ENCODE measurements at places on chromosomes 3 and 15. TPM values are rescaled to one million over a fixed set of nuclear protein-coding genes. Genes with fewer than 3 reads are reported as not detected.

Gene GNAT1
- not detected for total RNA-seq

Gene FAM107A
- not detected for total RNA-seq

Gene CTXN2
- total RNA-seq, result not detected

Gene NR2F2
- total RNA-seq, result not detected

Gene PROS1
- 0.84 TPM for total RNA-seq

Gene SPESP1
- 0.66 TPM for total RNA-seq

Gene TTLL13
- total RNA-seq, result 1.1 TPM

Gene NLGN1
- total RNA-seq, result not detected

Gene TNFSF10
- 256 TPM for total RNA-seq

Gene WDR93
- not detected for total RNA-seq

Gene ANKRD34C
- total RNA-seq, result not detected

Gene EAF2
- 19.9 TPM for total RNA-seq

Gene USP50
- not detected for total RNA-seq

Gene AADACL2
- not detected for total RNA-seq

Gene CLDN1
- not detected for total RNA-seq

Gene P2RY13
- not detected for total RNA-seq

Gene MOBP
- not detected for total RNA-seq

Gene GABRG3
- total RNA-seq, result not detected

Gene TRIM71
- not detected for total RNA-seq

Gene OR5H1
- not detected for total RNA-seq

Gene PEX11A
- total RNA-seq, result 2.2 TPM

Gene CAMKV
- not detected for total RNA-seq

Gene SLC9C1
- total RNA-seq, result not detected

Gene ANKDD1A
- 24.4 TPM for total RNA-seq

Gene PARP15
- 40.6 TPM for total RNA-seq

Gene GOLGA6L4
- 3.6 TPM for total RNA-seq

Gene GASK1A
- total RNA-seq, result not detected

Gene LDHAL6B
- total RNA-seq, result not detected

Gene MNS1
- total RNA-seq, result 0.94 TPM

Gene SNX33
- 3.5 TPM for total RNA-seq

Gene IQCH
- total RNA-seq, result 1.9 TPM

Gene MYLK
- 0.50 TPM for total RNA-seq

Gene PTH1R
- total RNA-seq, result not detected

Gene ASB14
- not detected for total RNA-seq

Gene PPP1R14D
- not detected for total RNA-seq

Gene DNAJA4
- total RNA-seq, result 35.8 TPM

Gene HGD
- total RNA-seq, result 0.23 TPM

Gene LMAN1L
- not detected for total RNA-seq

Gene EXD1
- not detected for total RNA-seq

Gene PTX3
- total RNA-seq, result not detected

Gene CA12
- not detected for total RNA-seq

Gene RASGRP1
- 143 TPM for total RNA-seq

Gene CHL1
- not detected for total RNA-seq

Gene PLCL2
- total RNA-seq, result 36.8 TPM

Gene GOLGA8R
- total RNA-seq, result 15.9 TPM

Gene NDN
- 1.6 TPM for total RNA-seq

Gene CLK3
- total RNA-seq, result 120 TPM

Gene FAM174B
- 3.3 TPM for total RNA-seq
